Renal cortical epithelial cell (primary cell): ENCODE measurements at places on chromosomes 13 and 19.
A peak's percentile ranks its signal among the peaks of the same experiment; 100 is the strongest.

- no peak for DNase-seq
Measured at GRCh38 chr19:40056505-40056904, 474 bp upstream of the ZNF780B start.

- DNase-seq, result peak; percentile 38
Measured at GRCh38 chr13:44259045-44260027, 114.3 kb upstream of the SERP2 start.

DNA sequence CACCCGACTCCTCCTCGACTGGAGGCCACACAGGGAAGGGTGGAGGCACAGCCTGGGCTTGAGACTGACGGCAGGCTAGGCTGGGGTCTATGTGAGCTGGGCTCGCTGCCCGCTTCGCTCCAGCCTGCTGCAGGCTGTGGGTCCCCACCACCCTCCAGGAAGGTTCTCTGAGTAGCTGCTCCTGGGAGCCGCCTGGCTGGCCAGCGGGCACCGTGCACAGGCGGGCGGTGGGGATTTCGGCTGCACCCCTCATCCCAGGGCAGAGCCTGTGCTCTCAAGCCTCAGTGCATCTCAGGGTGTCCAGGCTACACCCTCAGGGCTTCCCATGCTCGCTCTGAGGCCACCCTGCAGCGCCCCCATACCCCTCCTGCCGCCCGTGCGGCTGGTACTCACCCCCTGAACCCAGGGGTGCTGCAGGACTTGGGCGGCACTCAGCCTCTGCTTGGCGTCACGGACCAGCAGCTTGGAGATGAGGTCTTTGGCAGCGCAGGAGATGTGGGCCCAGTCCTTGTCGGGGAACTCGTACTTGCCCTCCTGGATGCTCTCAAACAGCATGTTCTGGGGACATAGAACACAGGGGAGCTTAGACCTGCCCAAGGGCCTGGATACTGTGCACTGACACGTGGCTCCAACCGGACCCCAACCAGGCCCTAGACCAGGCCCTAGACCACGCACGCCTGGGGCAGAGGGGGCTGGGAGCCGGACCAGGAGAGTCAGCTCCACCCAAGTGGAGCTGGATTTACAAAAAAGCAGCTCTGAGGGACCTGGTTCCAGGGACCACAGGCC lies 10.2 kb downstream of the MKNK2 start:
- DNase-seq, result no peak

DNA sequence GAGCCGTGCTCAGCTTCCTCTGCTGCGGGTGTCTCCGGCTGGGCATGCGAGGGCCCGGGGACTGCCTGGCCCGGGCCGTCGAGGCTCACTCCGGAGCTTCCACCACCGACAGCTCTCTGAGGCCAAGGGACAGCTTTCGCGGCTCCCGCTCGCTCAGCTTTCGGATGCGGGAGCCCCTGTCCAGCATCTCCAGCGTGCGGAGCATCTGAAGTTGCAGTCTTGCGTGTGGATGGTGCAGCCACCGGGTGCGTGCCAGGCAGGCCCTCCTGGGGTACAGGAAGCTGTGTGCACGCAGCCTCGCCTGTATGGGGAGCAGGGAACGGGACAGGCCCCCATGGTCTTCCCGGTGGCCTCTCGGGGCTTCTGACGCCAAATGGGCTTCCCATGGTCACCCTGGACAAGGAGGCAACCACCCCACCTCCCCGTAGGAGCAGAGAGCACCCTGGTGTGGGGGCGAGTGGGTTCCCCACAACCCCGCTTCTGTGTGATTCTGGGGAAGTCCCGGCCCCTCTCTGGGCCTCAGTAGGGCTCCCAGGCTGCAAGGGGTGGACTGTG lies 1.2 kb downstream of the S1PR4 start:
- DNase-seq, result no peak

DNA sequence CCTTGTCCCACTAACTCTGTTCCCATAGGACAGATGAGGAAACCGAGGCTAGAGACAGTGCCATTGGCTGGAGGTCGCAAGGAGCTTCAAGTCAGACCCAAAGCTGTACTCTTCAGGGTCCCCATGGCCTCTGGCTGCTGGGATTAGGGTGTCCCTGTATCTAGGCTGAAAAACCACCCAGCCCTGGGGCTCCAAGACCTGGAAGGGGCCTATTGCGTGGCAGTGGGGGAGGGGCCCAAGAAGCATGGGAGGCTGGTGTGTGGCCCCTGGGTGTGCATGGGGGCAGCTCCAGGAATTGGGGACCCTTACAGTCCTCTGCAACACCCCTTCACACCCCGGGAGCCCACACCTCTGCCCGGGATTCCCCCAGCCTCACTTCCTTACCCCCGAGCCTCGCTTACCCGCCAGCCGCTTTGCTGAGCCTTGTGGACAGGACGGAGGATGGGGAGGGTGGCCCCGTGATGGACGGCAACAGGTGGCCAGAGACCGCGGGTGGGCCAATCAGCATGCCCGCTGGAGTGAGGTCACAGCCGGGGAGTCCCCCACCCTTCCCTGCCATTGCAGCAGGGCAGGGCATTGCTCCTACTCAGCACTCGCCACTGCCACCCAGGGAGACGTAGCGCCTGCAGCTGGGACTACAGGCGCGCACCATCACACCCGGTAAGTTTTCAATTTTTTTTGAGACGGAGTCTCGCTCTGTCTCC lies at the start of gene JSRP1:
TSS of gene JSRP1 (minus strand) at position 436 of the 704 bp plus-strand sequence. CDS start 1,103 bp downstream, outside the sequence.
- no peak for DNase-seq

DNA sequence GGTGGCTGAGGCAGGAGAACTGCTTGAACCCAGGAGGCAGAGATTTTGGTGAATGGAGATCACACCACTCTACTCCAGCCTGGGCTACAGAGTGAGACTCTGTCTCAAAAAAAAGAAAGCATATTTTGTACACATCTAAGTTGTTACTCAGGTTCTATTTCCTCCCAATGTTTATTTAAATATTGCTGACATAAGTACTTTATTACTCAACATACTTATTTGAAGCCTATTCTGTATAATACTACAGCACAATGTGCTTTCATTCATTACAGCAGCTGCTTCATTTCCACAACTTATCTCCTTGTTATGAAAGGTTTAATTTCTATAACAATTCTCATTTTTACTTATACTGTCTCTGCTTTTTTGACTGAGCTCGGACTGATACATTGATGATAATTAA lies 495.7 kb downstream of the SLITRK1 start:
- DNase-seq, result no peak

DNA sequence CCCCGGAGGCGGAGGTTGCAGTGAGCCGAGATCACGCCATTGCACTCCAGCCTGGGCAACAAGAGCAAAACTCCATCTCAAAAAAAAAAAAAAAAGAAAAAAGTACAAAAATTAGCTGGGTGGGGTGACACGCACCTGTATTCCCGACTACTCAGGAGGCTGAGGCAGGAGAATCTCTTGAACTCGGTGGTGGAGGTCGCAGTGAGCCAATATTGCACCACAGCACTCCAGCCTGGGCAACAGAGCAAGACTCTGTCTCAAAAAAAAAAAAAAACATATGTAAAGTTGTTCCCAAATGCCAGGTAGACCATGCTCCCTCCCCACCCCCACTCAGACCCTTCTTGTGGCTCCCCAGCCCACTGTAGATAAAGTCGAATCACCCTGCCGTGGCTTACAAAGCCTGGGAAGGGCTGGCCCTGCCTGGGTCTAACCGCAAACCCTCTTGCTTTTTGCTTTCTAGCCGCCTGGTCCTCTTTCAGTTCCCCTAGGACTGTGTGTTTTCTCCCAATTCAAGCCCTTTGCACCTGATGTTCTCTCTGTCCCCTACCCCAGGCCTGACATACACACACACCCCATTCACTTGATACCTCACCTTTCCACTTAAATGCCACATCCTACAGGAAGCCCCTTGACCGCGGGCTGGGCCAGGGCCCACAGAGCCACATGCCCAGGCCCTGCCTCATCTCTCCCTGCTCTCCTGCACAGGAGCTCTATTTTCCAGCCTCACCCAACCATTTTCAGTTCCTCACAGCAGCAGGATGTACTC lies 34.4 kb downstream of the MAP4K1 start:
- no peak for DNase-seq
